Activated CD4-positive, alpha-beta T cell treated with anti-CD3 and anti-CD28 coated beads for 1 hour (primary cell): ENCODE measurements at places on chromosomes 12 and 14.

DNA sequence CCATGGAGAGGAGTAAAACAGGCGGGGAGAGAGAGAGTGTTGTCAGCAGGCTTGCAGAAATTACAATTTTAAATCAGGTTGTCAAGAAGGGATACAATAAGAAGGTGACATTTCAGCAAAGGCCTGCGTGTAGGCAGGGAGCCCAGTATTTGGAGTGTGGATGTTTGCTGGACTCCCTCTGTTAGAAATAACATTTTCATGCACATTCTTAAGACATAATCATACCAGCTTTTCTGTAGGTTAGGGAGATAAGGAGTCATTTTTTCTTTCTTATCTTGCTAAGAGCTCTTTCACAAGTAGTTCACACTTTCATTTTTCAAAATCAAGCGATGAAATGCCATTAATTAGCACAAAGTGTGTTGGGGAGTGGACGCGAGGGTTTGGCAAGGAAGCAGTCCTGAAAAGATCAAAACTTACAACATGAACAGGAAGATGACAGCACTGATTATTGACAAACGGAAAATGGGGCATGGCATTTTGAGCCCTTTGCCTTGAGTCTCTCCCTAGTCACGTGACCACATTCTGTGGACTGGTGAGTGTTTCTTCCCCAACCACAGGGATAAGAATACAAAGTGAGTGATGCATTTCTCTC, 160.2 kb downstream of the DAD1 start:
- no peak for DNase-seq

DNA sequence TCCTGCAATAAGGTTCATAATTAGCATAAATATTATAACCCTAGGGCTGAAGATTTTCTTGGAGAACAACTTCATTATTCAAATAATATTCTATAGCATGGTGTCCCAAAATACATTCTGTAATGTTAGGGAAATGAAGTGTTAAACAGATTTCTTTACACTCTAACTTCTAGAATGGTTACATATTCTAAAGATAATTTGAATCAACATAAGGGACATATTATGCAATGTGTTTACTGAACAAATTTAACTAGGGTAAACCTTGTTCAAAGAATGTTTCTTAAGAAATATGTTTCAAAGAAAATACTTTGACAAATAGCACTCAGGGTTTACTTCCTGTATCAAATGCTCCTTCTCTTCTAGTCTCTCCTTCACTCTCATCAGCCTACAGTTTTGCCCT, 281.6 kb downstream of the SLC6A15 start:
- DNase-seq: no peak

DNA sequence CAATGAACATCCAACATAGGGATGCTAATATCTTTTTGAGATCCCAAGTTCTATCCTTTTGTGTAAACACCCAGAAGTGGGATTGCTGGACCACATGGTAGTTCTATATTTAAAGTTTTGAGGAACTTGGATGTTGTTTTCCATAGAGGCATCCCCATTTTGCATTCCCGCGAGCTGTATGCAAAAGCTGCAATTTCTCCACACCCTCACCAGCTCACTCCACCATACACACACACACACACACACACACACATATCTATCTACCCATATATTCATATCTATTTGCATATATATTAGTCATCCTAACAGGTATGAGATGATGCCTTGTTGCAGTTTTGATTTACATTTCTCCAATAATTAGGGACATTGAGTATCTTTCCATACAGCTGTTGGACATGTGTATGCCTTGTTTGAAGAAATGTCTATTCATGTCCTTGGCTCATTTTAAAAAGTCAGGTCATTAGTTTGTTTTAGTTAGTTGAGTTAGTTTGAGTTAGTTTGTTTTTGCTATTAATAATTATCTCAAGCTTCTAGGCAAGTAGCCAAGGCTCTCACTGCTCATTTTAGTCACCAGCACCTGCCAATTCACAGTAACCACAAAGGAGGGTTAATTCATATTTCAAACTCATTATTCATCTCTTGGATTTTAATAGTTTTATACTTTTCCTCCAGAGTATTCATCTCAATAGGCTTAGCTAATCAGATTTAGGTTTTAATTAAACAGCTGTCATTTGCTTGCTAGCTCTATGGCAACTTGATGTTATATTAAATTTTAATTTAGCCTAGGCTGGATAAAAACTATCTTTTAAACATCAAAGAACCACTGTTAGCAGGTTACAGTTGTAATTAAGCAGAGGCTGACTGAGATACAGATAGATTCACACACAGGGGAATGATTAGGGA, 1435.9 kb upstream of the TMEM132C start:
- DNase-seq: no peak

DNA sequence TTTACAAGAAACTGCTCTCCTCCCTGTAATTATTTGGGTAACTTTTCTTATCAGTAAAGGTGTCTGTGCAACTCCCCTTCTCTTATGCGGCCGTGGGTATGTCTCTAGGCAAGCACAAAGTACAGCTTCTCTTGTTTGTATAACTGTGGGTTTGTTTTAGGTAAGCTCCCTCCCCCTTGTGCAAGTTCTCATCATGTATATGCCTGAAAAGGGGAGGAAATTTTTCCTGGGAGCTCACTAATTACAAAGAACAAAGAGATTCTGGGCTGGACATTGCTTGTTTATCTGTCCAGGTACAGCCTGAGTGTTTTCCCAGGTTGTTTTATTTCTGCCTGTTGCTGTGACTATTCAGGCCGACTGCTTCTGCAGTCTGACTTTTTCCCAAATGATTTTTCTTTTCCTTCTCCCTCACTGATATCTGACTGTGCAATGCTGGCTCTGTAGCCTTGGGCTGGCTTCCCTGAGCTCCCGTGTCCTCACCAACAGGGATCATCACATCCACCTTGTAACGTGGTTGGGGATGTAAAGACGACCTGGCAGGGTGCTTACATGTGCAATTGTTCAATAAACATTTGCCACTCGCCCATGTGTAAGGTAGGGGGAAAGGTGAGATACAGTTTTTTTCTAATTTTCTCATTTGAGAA, 916.5 kb downstream of the AACS start:
- DNase-seq: no peak

GRCh38 chr12:109452489-109452888, 24.6 kb downstream of the KCTD10 start:
- no peak for DNase-seq

DNA sequence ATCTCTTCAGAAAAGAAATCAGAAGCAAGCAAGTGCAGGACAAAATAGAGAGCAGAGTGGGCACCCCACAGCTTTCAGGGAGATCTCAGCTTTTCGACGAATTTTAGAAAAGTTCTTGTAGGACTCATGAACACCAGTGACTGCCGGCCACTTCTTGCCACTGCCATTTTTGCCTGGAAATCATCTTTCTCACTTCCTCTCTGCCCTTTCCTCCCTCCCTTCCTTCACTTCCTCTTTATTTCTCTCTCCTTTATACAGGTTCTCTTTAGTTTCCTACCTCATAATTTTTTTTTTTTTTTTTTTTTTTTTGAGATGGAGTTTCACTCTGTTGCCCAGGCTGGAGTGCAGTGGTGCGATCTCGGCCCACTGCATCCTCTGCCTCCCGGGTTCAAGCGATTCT, 185.6 kb downstream of the APAF1 start:
- no peak for DNase-seq

- DNase-seq: no peak
Measured at GRCh38 chr14:56809270-56810146, 771 bp downstream of the OTX2 start.

- no peak for DNase-seq
Measured at GRCh38 chr14:77638771-77639171, 22.3 kb upstream of the SPTLC2 start.

GRCh38 chr12:72296389-72296788, 24.2 kb downstream of the TRHDE start:
- no peak for DNase-seq

DNA sequence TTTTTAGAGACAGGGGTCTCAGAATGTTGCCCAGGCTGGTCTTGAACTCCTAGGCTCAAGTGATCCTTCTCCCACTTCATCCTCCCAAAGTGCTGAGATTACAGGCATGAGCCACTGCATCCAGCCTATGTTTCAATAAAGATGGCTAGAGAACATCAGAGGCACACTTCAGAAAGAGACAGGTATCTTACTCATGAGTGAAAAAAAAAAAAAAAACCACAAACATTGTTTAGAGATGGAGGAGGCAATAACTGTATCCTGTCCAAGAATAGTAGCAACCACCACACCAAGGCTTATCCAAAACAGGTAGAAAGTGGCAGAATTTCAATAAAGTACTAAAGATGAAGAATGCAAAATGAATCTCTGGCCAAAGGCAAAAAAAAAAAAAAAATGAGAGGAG, 30.3 kb downstream of the EEA1 start:
- DNase-seq: no peak

- DNase-seq: no peak
Measured at GRCh38 chr12:6639151-6639801, 3.5 kb upstream of the LPAR5 start.

GRCh38 chr12:19908830-19909229, 459.5 kb upstream of the PDE3A start:
- no peak for DNase-seq

DNA sequence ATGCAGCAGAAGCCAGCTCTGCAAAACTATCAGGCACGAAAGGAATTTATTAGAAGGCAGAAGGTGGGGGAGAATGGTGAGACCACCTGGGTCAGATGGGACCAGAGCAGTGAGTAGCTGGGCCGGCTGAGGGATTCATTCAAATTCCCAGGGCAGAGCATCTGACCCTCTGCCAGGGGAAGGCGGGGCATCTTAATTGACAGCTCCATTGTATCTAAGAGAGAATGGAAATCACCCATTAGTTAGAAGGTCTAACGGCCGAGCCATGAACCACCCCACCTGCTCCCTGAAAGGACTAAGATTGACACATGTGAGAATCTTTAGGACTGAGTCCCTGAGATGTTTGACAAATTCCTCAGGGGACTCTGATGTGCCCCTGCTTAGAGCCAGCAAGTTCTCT, 83.7 kb downstream of the PHETA1 start:
- DNase-seq: no peak

GRCh38 chr14:73613046-73613383, 698 bp downstream of the ACOT6 start:
- DNase-seq: no peak

DNA sequence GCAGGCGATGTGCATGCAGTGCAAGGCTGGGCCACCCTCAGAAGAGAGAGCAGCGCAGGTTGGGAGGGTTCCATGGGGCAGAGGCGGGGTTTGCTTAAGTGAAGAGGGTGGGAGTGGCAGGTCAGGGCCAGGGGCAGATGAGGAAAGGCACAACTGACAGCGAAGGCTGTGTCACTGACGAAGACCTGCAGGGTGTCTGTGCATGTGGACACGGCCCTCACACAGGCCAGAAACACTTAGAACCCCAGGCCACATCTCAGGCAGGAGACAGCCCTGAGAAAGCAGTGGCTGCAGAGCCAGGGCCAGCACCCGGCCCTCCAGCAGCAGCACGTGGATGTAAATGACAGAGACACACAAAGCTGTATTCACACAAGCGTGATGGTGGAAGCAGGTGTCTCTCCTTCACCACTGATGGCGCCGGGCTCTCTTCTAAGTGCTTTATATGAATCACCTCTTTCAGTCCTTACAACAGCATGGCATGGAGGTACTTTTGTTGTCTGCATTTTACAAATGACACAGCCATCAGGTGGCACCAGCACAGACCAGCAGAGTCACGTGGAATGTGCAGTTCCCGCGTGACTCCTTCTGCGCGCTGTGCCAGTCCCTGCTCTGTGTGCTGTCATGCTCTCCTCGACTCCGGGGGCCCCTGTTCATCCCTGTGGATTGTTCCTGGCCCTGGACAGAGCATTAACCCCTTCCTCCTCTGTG, 54.6 kb downstream of the TSPAN11 start:
- no peak for DNase-seq

GRCh38 chr12:123094349-123095077, 56.4 kb downstream of the PITPNM2 start:
- no peak for DNase-seq

DNA sequence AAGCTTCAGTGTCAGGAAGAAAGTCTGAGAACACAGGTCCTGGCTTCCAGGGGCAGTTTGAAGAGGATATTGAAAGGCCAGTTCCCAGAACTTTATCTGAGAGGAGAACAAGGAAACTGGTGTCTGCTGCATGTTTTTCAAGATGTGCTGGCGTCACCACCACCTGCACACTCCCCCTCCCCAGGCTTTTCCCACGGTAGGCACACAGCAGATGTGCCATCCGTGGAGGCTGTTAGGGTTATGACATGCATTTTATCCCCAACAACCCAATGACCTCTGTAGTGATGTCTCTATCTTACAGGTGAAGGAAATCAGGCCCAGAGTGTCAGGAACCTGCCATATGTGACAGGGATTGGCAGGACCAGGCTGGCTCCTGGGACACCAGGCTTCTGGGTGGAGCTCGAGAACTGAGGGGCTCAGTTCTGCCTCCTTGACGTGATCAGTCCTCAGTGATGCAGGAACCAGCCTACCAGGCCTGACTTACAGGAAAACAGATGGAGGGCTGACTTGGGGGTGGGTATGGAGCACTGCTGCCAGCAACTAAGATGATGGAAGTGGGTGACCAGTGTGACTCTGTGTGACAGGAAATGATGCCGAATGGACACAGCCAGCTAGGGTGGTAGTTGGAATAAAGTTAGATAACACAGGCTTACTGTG, 16.8 kb downstream of the SLC25A47 start:
- DNase-seq: no peak

DNA sequence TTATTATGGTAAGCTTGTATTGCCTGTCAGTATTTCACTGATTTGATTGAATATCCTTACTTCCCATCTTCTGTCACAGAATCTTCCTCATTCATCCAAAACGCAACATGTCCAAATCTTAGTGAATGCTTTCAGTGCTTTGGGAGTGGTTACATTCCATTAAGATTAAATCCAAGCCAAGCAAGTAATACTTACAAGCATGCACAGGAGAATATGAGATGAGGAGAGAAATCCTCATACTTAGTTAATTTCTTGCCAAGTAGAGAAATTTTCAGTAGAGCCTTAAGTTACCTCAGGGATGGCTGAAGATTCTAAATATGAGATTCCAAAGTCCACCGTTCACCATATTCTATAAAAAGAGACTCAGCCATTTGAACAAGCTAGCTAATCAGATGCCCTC, 316.0 kb downstream of the RAD51B start:
- DNase-seq: no peak

DNA sequence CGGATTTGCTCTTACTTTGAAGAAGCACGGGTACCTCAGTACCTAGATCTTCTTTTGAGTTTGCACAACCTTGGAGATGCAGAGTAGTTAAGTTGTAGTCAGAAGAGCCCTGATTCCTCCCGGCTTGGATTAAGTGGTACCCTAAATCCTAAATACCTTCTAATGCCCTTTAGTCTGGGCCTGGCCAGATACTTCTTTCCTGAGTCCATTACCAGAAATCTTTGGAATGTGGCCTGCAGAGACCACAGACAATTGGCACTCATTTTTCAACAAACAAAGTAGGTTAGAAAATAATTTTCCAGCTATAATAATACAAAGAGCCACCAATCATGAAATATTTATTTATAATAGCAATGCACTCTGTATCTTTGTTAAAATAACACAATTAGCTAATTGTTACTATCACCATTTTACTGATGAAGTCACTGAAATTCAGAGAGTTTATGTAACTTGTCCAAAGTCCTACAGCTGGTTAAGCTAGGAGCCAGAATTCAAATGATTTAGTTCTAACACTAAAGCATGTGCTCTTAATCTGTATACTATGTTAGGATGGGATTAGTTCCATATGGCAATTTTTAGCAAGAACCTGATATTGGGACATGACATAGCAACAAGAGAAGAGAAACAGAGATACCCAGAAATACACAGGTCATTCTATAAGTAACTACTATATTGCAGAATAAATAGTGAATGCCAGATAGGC, 132.1 kb upstream of the PDZRN4 start:
- DNase-seq: no peak

- no peak for DNase-seq
Measured at GRCh38 chr12:92516277-92516600, 186.6 kb upstream of the PLEKHG7 start.
